ENCODE measurements at places on chromosomes 7 and 10. TPM values are rescaled to one million over a fixed set of nuclear protein-coding genes. Genes with fewer than 3 reads are reported as not detected.

DNA sequence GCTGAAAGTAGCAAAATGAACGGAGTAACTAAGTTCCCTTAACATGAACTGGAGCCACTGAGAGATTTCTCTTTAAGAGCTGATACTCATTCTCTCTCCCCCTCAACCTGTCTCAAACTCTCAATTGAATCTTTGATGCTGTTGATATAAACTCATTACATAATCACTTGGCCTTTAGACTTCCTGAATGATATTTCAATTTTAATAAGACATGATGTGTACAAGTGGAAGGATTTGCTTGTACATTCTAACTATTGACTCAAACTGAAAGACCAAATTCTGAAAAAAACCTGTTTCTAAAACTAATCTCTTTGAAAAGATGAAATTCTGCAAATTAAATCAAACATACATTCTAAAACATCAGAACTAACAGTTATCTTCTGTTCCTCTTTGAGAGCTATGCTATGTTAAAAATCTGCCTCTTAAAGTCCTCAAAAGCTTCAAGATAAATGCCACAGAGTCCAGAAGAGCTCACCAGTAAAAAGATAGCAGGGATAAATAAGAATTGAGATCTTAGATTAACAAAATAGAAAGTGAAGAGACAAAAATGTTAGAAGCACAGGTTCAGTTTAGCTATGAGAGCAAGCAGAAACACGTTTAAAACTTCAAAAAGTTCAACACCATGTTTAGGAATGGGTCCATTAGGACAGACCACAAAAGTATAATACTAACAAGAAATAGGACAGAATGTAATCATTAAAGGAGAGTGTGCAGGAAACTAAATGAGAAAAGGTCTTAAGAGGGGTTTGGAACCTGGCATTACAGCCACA is 46.1 kb downstream of the TNPO3 start:
- no peak for DNase-seq

DNA sequence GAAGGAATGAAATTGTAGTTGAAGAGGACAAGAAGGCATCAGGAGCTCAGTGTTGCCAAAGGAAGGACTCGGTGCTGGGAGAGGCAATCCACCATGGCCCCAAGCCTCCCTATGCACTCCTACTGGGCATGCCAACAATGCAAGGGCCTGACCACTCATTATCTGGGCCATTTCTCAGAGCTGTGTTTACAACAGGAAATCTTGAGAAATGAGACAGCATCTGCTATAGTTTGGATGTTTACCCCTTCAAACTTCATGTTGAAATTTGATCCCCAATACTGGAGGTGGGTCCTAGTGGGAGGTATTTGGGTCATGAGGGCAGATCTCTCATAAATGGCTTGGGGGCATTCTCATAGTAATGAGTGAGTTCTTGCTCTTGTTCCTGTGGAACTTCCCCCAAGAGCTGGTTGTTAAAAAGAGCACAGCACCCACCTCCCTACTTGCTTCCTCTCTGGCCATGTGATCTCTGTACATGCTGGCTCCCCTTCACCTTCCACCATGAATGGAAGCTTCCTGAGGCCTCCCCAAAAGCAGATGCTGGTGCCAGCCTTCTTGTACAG is 50.8 kb upstream of the AOAH start:
- no peak for DNase-seq

GPR85 gene
- 0.81 TPM for polyA plus RNA-seq

TLX1 gene
- 0.05 TPM for polyA plus RNA-seq

- DNase-seq: peak; percentile 15
These were observed 662 bp downstream of the DNAJC2 start for GRCh38 chr7:103343758-103344452.

SKIDA1 gene
- polyA plus RNA-seq: 13.6 TPM

- DNase-seq: peak; percentile 39
These were observed 61.8 kb upstream of the EEPD1 start for GRCh38 chr7:36090976-36091873.

DNA sequence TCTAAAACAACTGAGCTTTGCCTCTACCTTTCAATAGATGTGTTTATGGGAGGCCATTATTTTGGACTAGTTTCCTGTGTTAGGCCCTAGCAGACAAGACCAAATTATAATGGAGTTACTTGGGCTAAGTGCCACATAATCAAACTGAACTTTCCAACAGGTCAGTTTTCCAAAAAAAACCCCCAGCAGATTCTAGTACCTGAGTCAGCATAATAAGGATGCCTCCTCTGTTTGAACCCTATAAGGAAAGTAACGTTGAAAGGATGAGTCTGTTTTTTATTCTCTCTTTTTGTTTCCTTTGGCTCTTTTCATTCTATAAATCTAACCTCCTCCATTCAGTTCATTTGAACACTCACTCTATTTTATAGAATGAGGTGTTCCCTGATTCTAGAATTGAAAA is 148.1 kb upstream of the FAM3C start:
- no peak for DNase-seq

RELN gene
- 13.8 TPM for polyA plus RNA-seq

All from renal pelvis (tissue), 12 donors.